Stimulated activated CD4-positive, alpha-beta T cell treated with anti-CD3 and anti-CD28 coated beads, Interleukin-4, amount 100 ng/mL, for 24 hours (primary cell): ENCODE measurements at places on chromosomes 7 and 10.

DNA sequence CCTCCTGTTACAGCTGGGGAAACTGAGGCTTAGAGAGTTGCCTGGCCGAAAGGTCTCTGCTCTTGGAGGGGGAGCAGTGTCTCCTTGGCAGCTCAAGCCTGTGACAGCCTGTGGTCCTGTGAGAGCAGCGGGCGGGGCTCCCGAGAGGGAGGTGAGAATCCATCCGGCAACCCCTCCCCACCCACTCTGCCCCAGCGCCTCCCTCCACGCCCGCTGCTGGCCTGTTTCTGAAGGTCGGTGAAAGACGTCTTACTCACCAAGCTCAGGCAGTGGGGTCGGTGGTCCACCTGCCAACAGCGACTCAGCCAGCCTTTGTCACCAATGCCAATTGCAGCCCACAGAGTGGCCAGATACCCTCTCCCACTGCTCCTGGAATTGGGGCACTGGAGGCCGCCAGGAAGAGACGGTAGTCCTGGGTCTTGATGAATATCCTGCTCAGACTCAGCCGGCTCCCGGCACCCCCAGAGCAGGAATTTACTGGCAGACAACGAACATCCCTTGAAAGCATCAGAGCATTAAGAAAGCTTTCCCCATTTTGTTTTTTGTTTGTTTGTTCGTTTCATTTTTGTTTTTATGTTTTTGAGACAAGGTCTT, 7.4 kb upstream of the TTYH3 start:
- no peak for DNase-seq

DNA sequence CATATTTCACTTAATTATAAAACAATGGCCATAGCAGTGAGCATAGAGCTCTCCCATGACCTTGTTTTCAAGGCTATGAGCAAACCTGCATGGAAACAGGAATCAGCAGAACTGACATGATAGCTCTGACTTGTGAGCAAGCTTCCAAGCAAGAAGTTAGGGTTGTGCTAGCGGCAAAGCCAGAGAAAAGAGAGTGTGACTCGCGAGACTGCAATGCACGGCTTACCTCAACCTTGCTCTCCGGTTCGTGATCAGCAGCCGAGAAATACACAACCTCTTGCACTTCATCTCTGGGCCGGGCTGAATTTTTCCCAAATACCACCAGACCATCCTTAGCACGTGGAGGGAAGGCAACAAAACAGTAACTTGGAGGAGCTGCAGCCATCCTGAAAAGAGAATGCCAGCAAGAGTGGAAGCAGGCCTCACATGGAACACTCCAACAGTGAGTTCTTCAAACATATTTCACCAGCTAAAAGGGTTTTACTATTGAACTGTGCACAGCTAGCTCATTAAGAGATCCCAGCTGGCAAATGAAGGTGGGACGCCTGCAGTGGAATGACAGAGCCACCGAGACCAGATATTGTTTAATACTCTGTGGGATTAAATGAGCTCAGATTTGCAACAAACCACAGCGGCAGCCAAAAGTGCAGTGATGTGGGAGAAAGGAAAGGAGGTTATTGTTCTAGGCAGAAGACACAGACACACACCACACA, 20.8 kb downstream of the SCRN1 start:
- no peak for DNase-seq

DNA sequence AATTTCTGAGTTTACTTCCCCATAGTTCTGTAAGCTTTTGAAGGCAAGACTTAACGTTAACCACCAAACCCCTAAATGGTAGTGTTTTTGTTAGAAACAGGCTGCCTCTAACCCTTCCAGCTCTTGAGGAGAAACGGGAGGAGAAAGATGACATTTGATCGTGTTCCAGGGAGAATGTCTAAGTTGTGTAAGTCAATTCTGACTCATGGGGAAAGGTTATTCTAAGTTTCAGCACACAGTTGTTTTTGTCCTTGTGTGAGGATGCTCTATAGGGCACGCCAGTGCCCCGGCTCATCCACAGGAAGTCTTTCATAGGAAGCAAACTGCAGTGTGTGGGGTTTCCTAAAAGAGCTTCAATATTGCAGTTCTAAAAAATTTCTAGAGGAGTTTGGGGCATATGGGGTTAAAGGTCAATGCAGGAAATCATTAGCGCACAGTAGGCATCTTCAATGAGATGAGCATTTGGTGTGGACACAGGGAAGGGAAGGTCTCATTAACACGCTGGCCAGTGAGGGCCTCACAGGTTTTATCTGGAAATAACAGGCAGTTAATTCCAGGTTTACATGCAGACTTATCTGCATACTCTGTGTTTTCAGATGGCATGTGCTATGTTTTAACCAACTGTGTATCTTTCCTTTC, 638.2 kb upstream of the IGFBP3 start:
- no peak for DNase-seq

DNA sequence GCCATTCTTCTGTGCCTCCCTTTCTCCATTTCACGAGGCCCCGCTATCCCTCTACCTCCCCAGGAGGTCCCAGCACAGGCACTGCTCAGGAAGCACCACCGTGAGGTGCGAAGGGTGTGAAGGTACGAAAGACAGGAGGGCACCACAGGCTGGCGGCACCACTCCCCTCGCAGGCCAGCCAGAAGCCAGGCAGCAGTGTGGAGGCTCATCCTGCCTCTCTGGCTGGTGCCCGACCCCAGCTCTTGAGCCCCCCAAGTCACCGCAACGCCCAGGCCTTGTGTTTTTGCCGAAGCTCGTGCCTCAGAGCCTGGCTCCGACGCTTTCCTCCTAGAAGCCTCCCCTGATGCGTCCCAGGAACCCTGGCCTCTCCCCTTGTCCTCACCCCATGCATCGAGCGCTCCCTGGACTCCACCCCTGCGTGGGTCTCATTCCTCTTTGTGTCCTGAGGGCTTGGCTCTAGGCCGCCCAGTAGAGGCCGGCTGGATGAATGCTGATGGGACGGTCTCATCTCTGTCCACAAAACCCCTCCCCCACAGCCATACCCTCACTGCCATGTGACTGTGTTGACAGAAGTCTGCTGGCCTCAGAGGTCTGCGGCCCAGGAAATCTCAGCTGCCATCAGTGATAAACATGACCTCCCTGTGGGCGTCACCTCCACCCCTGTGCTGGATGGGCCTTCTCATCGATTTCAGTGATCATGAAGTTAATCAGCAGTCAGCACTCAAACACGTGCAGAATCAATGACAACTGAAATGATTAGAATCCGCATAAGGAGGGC, 19.3 kb downstream of the BRI3 start:
- no peak for DNase-seq

- DNase-seq = no peak
These were observed 32.6 kb downstream of the NET1 start for GRCh38 chr10:5445006-5445405.

DNA sequence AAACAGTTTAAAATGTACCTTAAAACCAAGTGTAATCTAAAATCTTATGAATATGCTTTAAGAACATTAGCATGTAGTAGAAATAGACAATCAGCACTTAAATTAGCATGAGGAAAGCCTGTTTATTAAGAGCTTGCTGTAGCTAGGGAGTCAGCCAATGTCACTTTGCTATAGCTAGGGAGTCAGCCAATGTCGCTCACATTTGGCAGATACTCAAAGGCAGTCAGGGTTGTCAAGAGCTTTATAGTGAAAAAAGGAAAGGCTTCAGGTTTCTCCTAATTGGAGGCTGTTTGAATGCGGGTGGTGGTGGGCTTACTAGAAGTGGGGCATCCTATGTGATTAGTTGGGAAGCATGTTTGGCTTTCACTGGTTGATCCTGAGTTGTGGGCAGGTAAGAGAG, 226.2 kb upstream of the DGKB start:
- DNase-seq = no peak

- DNase-seq = no peak
These were observed 722.2 kb downstream of the PARD3 start for GRCh38 chr10:34092891-34093290.

DNA sequence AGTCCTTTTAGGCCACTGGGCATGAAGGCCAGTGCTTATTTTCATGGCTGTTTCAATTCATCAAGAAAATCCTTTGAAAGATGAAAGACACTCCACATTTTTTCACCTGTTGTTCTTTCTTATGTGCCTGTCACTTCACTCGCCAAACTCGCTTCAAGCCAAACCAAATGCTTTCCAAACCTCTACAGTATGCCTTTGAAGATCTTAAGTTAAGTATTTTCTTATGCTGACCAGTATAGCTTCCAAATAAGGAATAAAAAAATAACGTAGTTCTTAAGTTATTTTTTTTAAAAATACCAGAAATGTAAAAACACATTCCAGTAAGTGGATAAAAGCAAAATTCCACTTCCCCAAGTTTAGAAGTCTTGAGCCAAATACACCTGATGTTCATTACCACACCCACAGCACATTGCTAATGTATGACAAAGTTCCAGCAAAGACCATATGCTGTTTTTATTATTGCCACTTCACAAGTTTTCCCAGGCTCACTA, 186.1 kb downstream of the MTERF1 start:
- DNase-seq = no peak

DNA sequence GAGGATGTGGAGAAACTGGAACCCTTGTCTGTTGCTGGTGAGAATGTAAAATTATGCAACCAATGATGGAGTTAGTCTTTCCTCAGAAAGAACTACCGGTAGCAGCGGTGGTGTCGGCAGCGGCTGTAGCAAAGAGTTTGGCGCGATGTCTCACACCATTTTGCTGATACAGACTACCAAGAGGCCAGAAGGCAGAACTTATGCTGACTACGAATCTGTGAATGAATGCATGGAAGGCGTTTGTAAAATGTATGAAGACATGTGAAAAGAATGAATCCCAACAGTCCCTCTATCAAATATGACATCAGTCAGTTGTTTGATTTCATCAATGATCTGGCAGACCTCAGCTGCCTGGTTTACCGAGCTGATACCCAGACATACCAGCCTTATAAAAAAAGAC, 10.6 kb downstream of the CLEC2L start:
- DNase-seq = no peak

GRCh38 chr10:1408651-1409367, 328.5 kb downstream of the ADARB2 start:
- DNase-seq = no peak

- DNase-seq = no peak
These were observed 507.4 kb downstream of the ANKRD7 start for GRCh38 chr7:118731854-118732253.

DNA sequence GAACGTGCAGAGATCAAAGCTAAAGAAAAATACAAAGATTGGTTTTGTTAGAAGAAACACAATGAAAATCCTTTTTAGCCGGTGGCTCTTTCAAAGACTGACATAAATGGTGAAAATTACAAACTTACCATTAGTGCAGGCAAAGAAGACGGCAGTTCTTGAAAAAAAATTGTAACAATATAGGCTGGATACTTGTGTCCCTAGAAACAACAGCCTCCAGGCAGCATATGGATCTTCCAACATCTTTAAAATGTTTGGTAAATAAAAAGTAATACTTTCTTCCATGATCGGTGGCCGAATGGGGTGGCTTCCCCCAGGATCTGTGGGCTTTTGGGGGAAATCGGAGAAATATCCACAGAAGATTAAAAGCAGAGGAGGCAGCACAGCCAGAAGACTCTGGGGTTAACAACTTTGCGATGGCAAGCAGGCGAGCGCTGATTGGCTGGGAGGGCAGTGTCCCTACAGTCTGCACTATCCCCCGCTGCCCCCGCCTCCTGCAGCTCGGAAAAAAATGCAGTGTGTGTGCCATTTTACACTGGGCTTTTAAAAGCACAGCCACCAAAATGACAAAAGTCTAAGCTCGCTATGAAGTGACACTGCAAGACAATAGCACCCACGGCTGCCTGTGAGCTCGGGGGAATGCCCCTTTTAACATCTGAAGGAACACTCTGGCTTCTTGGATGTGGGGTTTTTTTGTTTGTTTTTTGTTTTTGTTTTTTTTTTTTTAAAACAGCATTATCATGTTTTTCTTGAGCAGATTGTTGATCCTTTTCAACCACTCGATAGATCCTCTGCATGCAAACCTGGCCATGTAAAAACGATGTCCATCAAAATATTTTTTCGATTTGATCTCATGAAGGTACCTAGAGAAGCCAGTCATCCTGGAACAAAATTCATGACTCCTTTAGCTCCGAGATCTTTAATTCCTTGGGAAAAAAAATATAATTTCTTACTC, 31.7 kb upstream of the EPC1 start:
- peak; percentile 93 for DNase-seq

DNA sequence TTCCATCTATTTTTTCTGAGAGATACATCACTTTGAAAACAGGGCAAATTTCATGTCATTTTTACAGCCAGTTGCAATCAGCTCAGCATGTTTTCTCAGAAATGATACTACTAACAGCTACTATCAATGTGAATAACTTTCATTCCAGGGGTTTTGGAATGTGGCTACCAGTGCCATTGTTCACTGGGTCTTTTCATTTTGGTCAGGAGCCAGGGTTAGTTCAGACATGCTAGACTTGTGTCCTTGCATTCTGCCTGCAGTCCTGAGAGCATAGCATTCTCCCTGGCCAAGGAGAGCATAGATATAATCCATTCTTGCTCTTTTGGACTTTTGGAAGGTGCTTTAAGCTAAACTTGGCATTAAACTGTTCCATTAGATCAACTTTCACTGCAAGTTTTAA, 160.9 kb upstream of the NEBL start:
- DNase-seq = no peak

DNA sequence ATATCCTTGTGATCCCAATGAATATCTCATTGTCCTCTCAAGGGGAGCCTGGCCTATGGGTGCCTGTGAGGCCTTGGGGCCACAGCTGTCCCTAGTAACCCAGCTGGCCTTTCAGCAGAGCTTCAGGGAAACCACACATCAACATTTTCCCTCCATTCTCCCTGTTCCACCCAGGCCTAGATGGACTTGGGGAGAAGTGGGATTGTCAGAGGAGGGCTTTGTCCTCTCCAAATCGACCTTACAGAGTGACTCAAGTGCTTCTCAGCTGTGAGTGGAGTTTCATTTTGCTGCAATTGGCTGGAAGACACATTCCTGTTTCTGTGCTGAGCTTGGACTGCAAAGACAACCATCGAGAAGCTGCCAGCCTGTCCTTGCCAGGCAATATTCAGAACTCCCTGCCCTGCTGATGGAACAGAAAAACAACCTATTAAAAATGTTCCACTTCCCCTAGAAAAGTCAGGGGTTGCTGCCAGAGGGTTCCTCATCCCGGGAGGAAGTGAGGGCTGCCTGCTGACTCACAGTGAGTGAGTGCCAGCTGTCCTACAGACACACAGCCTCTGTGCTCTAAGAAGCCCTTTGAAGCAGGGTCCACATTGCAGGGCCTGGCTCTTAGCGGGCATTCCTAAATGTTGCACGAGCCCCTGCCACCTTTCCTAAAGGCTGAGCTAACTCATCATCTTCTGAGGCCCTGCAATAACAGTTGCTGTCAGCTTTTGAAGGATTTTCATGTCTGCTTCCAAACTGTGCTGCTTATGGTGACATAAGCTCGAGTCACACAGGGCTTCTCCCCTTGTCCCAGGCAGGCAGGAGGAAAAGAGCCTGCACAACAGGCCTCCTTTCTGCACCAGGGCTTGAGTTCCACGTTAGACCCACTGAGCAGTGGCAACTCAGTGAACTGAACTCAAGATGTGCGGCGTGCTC, 20.5 kb downstream of the STRA8 start:
- no peak for DNase-seq

DNA sequence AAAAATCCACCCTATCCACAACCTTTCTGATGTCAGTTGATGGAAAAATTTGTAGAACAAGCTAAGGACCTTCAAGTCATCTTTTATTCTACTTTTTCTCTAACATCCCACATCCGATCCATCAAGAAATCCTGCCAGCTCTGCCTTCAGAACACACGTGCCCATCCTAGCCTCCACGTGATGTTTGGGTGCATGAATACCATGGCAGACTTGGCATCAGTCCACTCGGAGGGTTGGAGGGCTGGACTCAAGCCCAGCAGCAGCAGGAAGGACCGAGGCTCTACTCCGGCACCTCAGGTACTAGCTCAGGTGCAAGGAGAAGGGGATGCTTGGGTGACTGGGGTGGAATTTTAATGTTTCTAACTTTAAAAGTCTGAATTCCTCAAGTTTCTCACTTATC, 428.6 kb downstream of the DPP6 start:
- no peak for DNase-seq
